ENCODE measurements at places on chromosomes 7 and 10. TPM values are rescaled to one million over a fixed set of nuclear protein-coding genes. Genes with fewer than 3 reads are reported as not detected.
A peak's percentile ranks its signal among the peaks of the same experiment; 100 is the strongest.

DNA sequence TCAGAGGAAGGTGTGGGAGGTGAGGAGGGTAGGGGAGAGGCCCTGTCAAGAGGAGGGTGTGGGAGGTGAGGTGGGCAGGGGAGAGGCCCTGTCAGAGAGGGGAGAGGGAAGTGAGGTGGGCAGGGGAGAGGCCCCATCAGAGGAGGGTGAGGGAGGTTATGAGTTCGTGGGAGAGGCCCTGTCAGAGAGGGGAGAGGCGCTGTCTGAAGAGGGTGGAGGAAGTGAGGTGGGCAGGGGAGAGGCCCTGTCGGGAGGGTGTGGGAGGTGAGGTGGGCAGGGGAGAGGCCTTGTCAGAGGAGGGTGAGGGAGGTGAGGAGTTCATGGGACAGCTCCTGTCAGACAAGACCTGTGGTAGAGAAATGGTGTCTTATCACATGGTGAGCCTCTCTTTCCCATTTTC is 74.4 kb downstream of the INPP5A start:
- peak; percentile 49 for DNase-seq

DNA sequence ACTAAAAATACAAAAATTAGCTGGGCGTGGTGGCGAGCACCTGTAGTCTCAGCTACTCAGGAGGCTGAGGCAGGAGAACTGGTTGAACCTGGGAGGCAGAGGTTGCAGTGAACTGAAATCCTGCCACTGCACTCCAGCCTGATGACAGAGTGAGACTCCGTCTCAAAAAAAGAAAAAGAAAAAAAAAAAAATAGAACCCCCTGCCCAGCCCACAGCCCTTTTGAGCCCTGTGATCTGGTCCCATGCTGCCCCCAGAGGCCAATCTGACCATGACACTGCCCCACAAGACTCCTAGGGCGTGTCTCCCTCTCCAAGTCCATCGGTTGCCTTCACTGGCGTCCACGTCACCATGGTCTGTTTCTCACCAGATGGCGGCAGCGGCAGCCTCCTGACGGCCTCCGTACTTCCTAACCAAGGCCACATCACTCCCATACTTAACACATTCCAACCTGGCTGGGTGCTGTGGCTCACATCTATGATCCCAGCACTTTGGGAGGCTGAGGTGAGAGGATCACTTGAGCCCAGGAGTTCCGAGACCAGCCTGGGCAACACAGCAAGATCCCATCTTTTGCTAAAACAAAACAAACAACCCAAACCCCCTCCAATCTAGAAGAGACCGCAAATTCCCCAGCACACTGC is 18.0 kb downstream of the STX1A start:
- DNase-seq: peak; percentile 44

DNA sequence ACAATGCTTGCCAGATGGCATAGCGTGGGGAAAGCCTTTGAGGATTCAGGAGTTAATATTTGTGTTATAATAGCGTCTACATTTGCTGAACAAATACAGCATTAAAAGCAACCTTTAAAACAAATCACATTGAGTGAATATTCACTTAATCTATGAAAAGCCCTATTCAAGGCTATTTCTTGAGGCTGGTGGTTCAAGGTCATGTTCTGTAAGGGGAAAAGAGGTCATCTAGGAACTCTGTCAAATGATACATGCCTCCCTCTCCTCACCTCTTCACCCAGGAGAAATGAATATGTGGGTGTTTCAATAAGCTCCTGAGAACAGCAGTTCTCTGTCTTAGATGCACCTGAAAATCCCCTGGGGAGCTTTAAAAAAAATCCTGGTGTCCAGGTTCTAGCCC is 303.0 kb downstream of the ELMO1 start:
- no peak for DNase-seq

GRCh38 chr10:14483417-14483816 is 152.7 kb upstream of the FRMD4A start:
- DNase-seq: no peak

DNA sequence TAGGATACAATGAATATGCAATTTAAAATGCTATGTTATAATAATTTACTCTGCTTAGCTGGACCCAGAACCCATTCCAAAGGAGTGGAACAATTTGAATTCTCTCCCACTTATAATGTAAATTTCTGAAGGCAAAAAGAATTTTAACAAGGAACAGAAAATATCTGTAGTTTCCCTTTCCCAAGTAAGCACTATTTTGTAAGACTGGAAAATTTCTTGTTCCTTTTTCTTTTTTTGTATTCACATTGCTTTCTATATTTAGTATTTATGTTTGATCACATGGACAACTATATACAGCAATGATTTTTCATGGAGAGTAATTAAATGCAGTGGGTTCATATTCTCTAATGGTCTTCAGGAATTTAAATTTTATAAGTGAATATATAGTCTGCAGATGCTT is 127.4 kb downstream of the GPR85 start:
- no peak for DNase-seq

GRCh38 chr7:20444030-20444800 is 113.5 kb downstream of the ITGB8 start:
- no peak for DNase-seq

- no peak for DNase-seq
Measured at GRCh38 chr7:102469972-102470825, 5.4 kb downstream of the LRWD1 start.

GRCh38 chr7:135768467-135768866 is 19.9 kb upstream of the FAM180A start:
- DNase-seq: no peak

GRCh38 chr10:20288060-20288459 is 471.8 kb downstream of the PLXDC2 start:
- no peak for DNase-seq

DNA sequence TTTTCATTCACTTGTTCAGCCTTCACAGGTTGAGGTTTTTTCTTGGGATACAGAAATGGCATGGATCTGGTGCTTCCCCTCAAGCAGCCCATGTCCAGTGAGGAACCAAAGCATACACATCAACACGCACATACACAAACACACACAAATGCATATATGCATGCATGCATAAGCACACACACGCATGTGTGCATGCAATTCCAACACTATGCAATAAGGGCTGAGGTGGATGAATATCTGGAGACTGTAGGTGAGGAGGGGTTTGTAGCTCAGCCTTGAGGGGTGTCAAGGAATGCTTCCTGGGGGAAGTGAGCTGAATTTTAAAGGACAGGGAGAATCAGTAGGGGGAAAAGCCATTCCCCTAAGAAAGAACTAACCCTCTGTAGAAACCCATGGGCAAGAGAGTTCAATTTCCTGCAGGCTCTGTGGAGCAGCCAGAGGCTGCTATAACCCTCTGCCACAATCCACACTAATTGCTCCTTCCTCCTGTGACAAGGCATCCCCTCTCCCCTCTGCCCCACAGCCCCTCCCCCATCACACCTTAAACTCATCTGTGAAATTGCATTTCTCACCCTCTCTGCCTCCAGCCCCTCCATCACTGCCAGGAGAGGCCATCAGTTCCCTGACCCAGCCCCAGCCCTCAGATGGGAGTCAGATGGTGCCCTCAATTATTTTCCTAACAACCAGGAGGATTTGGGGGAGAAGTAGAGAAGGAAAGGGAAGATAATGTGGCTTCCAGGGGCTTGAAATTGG is 316.4 kb downstream of the RPS24 start:
- DNase-seq: no peak

DNA sequence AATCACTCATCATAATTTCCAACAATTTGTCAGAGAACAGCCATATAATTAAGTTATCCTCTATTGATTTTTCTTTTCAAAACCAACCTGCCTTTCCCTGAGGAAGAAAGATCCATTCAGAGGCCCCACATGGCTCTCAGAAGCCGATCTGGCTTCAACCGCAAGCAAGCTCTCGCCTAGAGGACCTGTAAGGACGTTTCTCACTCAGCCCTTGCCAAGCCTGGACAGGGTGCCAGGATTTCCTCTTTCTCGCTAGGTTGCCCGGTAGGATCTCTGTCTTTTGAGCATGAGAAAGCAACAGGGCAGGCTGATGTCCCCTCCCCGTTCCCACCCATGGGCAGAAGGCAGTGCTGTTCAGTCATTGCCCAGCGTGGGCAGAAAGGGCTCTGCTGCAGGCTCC is 13.0 kb downstream of the AIFM2 start:
- no peak for DNase-seq

- DNase-seq: no peak
Measured at GRCh38 chr7:34389332-34390078, 268.5 kb upstream of the NPSR1 start.

DNA sequence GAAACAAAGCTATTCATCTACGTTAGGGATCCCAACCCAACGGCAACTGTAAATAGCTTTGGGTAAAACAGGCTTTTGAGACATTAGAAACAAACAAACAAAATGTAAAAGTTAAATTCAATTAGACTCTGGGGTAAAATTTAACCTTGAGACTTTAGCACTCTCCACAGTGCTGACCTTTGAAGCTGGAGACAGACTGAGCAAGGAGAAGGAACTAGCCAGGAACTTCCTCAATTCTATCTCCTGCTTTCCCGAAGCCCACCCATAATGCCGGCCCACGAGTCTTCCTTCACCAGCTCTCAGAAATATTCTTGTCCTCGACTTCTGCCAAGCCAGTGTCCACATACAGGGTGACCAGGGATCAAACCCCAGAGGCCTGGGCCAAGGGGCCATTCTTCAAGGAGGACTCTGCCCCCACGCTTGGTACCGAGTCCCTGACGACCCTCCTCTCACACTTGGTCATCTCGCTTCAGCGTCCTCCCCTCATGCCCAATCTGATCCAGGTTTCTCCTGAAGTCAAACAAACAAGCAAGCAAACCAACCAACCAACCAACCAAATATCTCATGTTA is 114.1 kb downstream of the HIPK2 start:
- DNase-seq: no peak

GRCh38 chr10:77430530-77430929 is 207.1 kb downstream of the KCNMA1 start:
- no peak for DNase-seq

DNA sequence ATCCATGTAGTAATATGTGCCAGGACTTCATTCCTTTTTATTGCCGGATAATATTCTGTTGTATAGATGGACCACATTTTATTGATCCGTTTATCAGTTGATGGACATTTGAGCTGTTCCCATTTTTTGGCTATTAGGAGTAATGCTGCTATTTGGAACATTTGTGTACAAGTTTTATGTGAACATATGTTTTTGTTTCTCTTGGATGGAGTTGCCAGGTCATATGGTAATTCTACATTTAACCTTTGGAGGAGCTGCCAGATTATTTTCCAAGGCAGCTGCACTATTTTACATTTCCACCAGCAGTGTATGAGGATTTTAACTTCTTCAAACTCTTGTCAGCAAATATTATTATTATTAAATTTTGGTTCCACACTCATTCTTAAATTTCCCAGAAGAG is 59.2 kb downstream of the C10orf90 start:
- DNase-seq: no peak

GRCh38 chr10:110556969-110557601 is 10.4 kb upstream of the SMC3 start:
- peak; percentile 80 for DNase-seq

DNA sequence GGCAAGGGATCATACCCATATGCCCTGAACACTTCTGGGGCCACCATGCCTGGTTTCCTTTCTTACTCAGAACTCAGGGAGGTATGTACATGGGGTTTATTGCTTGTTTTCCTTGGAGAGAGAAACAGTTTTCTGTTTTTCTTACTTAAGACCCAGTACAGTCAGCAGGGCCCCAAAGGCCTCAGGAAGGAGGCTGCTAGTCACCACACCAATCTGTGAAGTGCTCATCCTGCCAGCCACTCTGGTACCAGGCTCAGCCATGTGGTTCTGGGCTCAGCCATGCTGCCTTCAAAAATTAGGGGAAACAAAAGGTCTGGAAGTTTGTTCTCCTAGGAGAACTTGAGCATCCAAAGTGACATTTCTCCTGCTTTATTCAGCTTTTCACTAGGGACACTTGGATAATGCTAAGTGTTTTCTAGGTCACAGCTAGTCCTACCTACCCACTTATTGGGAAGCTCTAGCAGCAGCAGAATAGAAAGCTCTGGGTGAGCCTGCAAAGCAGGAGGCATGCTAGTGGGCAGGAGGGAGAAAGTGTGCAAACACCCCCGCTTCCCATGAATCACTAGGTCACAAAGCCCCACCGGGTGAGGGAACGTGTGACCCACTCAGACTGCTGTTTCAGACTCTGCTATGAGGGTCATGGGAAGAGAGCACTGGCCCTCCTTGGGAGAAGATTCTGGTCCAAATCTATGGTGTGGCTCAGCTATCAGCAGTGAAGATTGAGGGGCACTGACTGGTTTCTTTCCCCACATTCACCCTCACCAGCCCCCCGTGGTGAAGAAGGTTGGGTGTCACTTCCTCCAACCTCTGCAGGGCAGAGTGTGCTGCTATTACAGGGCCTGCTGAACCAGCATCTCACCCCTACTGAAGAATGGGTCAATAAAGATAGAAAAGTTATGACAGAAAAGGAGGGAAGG is 23.9 kb downstream of the NUDCD3 start:
- peak; percentile 24 for DNase-seq

- no peak for DNase-seq
Measured at GRCh38 chr7:92769394-92769699, 67.0 kb downstream of the CDK6 start.

DNA sequence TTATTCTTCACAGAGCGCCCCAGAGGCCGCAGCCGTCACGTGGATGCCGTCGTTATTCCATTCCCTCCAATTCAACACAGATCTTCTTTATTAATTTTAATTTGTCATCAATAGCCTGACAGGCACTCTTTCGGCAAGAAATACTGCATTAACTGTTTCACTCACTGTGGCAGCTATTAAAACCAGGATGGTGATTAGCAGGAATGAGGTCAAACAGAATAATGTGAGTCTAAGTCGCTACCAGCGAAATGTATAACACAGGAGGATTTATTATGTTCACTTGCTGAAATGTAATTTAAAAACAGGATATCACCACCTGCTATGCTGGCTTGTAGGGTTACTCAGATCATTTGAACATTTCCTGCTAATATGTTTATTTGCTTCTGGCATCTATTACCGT is 74.2 kb upstream of the MGMT start:
- no peak for DNase-seq

DNA sequence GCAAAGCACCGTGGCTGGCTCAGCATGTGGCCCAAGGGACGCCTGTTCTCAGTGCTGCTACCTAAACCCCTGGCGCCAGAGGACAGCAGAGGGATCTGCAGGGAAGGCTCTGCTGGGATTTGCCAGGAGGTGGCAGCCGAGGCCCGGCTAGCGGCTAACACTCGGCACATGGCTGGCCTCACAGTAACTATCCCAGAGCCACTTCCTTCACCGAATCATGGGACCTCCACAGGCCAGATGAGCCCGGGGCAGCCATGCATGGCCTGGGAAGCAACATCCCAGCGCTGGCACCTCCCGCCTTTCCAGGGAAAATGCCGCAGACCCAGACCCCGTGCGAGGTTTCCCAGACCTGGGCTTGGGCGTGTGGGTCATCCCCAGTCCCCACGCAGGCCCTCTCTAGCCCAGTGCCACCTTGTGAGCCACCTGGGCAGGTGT is 36.4 kb downstream of the DPYSL4 start:
- peak; percentile 83 for DNase-seq

NPFFR1 gene
- 0.02 TPM for total RNA-seq

ATXN7L1 gene
- total RNA-seq: 12.4 TPM

LRRN3 gene
- 4.0 TPM for total RNA-seq

KLF6 gene
- 151 TPM for total RNA-seq
